Kidney epithelial cell (primary cell): ENCODE measurements at places on chromosomes 2 and 18.

- no peak for DNase-seq
Observed at GRCh38 chr2:232492963-232493700, 5.5 kb upstream of the ECEL1 start.

DNA sequence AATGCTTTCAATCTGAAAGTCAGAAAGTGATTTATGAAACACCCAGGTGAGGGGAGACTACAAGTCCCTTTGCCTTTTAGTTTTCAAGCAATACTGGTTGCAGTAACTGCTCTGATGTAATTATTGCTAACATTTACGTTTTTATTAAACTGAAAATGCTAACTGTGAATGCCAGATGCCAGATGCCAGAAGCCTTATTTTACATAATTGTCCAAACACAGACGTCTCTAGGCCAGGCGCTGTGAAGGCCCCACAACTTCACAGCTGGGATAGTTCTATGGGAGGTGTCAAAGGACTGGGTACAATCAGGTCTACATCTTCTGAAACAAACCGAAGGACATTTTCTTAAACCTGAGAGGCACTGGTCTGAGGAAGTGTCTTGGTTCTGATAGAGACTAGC, 27.5 kb upstream of the MSGN1 start:
- no peak for DNase-seq

GRCh38 chr2:9278439-9278838, 71.8 kb downstream of the ASAP2 start:
- DNase-seq, result no peak

DNA sequence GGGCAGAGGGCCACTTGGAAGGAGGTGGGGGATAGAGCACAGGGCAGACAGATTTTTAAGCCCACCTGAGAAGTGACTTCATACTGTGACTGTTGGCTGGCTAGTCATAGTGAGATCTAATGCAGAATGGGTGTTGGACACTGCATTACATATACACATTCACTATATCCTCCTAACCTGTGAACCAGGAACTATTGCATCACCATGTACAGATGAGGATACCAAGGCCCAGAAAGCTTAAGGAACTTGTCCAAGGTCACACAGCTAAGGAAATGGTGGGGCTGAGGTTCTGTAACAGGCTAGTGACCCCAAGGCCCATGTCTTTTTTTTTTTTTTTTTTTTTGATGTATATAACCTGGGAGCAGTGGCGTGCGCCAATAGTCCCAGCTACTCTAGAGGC, 49.6 kb upstream of the SPRED2 start:
- DNase-seq, result no peak

DNA sequence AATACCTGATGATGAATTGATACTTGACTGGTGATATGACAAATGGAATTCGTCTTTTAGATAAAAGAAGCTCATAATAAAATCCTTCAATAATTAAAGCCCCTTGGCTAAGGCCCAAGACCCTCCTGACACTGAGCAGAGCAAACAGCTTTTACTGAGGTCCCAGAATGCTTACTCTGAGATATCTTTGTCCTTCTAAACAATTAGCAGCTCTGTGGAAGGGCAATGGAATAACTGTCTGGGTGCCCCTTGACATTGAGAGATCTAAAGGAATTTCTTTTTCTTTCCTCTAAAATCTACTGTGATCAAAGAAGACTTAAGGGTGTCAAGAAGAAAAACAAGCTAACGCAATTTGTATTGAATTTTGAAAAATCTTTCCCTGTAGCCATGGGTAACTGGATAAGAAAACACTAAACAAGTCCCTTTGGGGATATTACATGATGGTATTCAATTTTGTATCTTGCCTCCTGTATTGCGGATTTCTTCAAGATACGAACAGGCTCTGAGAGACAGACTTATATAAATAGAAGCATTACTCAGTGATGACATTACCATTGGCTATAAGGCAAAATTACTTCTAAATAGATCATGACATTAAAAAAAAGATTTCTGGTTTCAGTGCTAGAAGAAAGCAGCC, 128.8 kb downstream of the MREG start:
- no peak for DNase-seq

- no peak for DNase-seq
Observed at GRCh38 chr2:206267567-206267966, 6.9 kb upstream of the ZDBF2 start.

DNA sequence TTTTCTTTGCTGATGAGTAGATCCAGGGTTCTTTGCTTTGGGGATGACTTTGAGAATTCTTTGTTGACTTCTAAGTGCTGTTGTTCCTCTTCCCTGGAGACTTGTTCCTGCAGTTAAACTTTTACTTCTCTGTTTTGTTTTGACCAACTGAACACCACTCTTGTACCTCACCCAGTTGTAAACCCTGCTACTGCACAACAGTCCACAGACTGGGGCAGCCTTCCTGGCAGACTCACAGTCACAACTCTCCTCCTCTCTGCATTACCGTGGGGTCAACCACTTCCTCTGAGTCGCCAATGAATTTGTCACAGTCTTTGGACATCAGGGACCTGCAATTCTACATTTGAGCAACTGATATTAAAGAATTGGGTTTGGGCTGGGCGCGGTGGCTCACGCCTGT, 3.8 kb upstream of the SLC8A1 start:
- DNase-seq, result no peak

DNA sequence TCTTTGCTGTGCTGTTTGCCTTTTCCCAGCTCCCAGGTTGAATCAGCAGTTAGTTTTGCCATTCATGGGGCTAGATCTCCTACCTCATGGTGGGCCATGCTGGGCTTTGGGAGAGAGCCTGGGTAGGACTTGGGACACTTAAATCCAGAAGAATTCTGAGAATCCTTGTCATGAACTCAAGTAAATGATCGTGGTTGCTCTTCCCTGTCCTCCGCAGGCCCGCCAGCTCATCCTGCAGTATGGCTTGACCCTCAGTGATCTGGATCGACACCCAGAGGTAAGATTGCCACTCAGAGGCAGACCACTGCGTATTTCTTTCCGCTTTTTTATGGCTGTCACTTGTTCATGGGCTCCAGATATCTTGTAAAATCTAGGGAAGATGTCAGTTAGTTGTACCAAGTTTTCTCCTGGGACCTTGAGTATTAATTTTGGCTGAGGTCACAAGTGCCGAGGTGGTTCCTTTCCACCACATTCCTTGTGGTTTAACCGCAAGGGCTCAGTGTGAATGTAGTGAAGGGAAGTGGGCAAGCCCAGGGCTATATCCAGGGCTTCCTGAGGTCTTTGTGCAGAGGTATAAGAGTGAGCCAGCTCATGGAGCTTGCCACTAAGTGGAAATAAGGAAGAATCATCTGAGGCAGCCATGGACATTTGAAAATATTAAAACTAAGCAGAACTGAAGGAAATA, 37.7 kb downstream of the RPIA start:
- DNase-seq, result no peak

GRCh38 chr2:46815121-46815802, 100.3 kb downstream of the MCFD2 start:
- no peak for DNase-seq

DNA sequence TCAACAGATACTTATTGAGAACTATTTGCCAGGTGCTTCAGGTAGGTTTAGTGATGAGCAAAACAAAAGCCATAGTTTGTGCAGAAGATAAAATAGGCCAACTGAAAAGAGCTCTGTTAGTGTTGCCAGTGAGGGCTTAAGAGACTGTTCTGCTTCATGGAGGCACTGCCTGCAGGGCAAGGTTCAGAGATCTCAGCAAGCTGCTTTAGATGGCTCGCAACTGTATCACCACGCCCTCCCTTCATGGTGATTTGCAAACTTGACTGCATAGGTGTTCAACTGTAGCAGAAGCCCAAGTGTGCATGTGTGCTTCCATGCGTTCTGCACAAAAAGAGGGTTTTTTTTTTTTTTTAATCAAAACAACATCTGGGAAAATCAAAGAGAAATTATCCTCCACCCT, 84.5 kb downstream of the RAPH1 start:
- DNase-seq, result no peak

- DNase-seq, result no peak
Observed at GRCh38 chr2:239660390-239661230, 259.8 kb upstream of the HDAC4 start.

GRCh38 chr2:47172156-47172921, 17.2 kb upstream of the STPG4 start:
- DNase-seq, result no peak

- no peak for DNase-seq
Observed at GRCh38 chr2:121372721-121373353, 87.8 kb upstream of the TFCP2L1 start.

GRCh38 chr2:46645681-46646162, 166.4 kb downstream of the TMEM247 start:
- DNase-seq, result no peak

DNA sequence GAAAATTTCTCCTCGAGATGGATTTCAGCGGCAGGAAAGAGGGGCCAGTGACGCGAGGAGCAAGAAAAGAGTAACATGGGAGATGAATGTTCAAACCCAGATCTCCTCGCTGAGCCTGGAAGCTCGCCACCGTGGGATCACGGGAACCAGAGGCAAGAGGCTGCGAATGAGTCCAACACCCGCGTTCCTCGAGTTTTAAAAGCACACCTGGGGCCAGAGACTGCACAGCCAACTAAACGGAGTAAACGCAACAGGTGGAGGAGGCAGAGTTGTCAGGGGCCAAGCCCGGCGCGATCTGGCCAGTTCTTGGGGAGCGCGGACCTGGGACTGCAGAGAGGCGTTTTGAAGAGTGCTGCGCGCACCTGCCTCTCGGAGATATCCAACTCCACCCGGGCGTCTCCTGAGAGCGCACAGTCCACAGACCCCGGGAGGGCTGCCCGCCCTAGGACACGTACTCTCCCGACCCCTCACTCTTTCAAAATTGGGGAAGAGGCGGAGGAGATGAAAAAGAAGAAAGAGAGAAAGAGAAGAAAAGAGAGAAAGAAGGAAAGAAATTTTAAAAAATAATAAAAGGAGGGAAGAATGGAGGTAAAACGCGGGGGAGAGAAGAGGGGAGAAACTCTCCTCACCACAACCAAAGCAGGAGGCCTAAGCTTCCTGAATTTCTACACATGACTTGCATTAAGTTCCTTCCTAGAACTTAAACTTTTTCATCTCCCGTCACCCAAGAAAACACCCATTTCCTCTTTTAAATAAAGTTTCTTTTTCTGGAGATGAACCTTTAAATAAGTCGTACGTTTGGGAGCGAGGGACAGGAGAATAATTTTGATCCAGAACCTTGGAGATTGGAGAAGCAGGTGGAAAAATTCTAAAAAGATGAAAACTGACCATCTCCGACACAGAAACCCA, 5.3 kb upstream of the PAX3 start:
- DNase-seq, result no peak

GRCh38 chr18:360676-361075, 92.8 kb upstream of the THOC1 start:
- DNase-seq, result no peak

- DNase-seq, result no peak
Observed at GRCh38 chr2:127635380-127636237, 10.3 kb upstream of the GPR17 start.

GRCh38 chr2:75064691-75065396, 106.4 kb downstream of the POLE4 start:
- DNase-seq, result peak; percentile 12

- DNase-seq, result no peak
Observed at GRCh38 chr2:60557486-60557864, 4.0 kb upstream of the BCL11A start.

DNA sequence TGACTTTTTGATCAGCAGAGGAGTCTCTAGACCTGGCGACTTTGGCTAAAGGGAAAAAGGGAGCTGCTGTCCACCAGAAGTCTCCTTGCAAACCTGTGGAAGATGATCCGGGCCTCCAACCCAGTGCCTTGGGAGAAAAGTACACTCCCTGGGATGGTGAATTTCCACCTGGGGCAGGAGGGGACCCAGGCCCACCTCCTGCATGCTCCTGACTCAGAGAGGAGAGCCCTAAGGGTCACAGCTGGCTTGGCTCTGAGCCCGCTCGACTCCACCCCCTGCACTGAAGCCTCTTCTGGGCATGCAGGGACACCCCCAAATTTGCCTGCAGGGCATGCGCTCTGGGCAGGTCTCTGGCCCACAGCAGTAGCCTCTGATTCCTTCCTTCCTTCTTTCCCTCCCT, 66.5 kb downstream of the PDCL3 start:
- no peak for DNase-seq

GRCh38 chr2:237150831-237151375, 65.2 kb downstream of the COPS8 start:
- no peak for DNase-seq

DNA sequence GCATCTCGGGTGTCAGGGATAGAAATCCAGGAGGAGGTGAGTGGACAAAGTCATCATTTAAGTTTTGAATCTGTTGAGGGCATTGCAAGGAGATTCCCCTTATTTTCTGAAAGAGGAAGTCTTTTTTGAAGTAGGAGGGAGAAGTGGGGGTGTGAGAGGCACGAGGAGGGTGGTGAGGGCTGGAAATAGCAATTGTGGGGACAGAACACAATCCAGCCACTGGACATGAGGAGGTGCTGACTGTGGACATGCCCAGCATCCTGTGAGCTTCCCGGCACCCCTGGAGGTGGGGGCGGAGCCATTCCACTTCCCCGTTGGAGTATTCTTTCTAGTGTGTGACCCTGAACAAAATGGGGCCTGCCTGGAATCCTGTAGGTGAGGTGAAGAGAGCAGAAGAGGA, 310.7 kb upstream of the EPAS1 start:
- DNase-seq, result no peak

DNA sequence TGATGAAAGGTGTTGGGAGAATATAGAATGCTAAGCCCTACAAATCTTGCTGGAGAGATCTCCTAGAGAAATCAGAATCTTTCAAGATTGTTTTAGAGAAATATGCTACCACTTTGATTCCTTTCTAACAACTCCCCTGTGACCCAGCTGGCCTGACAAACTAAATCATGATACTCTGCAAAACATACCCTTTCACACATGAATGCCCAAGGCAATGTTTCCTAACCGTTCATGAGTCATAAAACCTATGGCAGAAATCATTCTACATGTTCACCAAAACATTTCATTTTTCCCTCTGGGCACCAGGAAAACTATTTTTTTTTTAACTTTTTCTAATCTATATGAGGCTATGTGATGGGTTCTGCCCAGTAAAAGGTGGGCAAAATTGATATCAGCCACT, 77.8 kb upstream of the SETBP1 start:
- DNase-seq, result no peak

GRCh38 chr2:223724861-223725260, 112.5 kb downstream of the AP1S3 start:
- no peak for DNase-seq

DNA sequence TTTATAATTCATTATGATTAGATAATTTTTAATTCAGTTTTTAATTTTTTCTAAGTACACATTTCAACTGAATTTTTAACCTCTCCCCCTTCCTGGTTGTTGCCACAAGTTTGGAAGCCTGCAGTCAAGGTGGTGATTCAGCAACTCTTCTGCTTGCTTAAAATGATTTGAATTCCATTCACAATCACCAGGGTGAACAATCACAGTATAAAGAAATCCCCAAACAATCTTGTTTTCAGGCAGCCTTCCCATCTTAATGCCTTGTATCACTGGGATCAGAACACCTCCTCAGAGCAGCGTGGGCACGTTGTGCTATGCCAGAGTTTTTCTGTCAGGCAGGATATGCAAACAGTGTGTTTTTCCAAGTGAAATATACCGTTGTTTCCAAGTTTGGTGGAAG, 46.7 kb upstream of the BARD1 start:
- no peak for DNase-seq
